ENCODE measurements at places on chromosomes 16 and 17.

DNA sequence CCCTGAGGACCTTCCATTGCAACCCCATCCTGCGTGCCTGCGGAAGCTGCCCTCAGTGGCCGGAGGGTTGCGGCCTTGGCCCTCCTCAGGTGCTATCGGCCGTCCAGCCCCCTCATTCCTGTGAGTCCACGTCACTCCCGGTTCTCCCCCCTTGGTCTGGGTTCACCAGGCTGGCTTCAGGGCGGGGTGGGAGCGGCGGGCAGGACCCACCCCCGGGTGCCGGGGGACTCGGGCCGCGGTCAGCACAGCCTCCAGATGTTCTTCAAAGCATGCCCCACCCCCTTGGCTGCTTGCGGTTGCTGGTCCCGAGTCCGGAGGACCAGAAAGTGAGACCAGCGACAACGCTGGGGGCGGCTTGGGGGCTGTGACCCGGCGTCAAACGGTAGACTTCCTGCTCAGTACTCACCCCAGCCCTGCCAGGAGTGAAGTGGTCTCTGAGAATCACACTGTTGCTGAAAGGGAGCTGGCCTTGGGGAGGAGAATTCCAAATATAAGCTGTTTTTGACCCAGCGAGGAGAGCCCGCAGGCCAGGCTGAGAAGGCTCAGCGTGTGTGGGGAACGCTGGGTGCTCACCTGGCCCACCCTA is 4.5 kb downstream of the ZNF469 start:
- H3K36me3 ChIP-seq = no peaks in the 10 kb centered on the region
- H3K4me3 ChIP-seq = no peak overlapping the region
- no peaks in the 10 kb centered on the region for H3K4me1 ChIP-seq
- H3K27me3 ChIP-seq = peaks cover 21% of the 10 kb centered on the region

GRCh38 chr16:65083164-65083857 is 38.6 kb downstream of the CDH11 start:
- H3K4me1 ChIP-seq = no peaks in the 10 kb centered on the region
- H3K4me3 ChIP-seq = no peak overlapping the region
- DNase-seq = no peak

GRCh38 chr17:43434902-43435319 is 36.1 kb downstream of the ARL4D start:
- no peaks in the 10 kb centered on the region for H3K27me3 ChIP-seq
- peaks cover 18% of the 10 kb centered on the region for H3K4me1 ChIP-seq
- DNase-seq = no peak
- H3K36me3 ChIP-seq = no peaks in the 10 kb centered on the region

GRCh38 chr16:29702269-29702668 is 23.3 kb downstream of the QPRT start:
- no peaks in the 10 kb centered on the region for H3K4me1 ChIP-seq
- H3K4me3 ChIP-seq = no peak overlapping the region
- no peaks in the 10 kb centered on the region for H3K27me3 ChIP-seq
- DNase-seq = no peak
- no peak overlapping the region for H3K27ac ChIP-seq

DNA sequence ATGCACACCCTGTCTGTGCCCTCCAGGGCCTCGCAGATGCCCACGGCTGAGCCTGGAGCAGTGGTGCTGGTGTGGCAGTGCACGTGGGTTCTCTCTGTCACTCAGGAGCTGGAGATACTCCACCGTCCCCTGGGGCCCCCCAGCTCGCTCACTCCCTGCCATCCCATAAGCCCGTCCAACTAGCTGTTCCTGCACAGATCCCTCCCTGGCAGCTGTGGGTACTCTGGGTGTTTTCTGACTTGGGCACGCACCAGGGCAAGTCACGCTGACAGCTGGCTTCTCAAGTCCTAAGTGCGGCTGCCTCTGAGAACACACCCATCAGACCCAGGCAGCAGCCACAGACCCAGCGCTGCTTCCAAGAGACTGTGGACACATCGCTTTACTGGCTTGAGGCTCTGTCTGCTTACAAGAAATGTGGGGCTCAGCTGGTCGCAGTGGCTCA is 25.4 kb upstream of the ITGB4 start:
- peaks cover 77% of the 10 kb centered on the region for H3K4me1 ChIP-seq
- H3K27ac ChIP-seq = peak overlapping the region; percentile 100
- DNase-seq = no peak
- no peak overlapping the region for H3K4me3 ChIP-seq
- peaks cover 65% of the 10 kb centered on the region for H3K36me3 ChIP-seq
- H3K27me3 ChIP-seq = no peaks in the 10 kb centered on the region

DNA sequence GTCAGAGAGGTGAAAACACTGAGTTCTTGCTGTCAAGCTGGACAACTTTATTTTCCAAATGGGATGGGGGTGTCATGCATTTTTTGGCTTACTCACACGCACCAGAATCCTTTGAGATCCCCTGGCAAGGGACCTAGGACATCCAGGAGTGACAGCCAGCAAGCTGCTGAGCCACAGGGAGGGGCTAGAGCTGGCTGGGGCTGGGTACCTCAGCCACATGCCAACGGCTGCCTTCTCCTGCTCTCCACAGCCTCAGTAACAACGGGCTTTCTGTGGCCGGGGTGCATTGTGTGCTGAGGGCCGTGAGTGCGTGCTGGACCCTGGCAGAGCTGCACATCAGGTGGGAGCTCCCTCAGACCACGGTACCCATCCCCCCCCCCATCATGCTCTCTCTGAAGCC is 47.6 kb downstream of the NLRC5 start:
- no peak for DNase-seq
- H3K27me3 ChIP-seq = no peaks in the 10 kb centered on the region
- no peaks in the 10 kb centered on the region for H3K36me3 ChIP-seq
- H3K4me1 ChIP-seq = peaks cover 6% of the 10 kb centered on the region

GRCh38 chr17:5705081-5705875 is 121.0 kb upstream of the NLRP1 start:
- no peak overlapping the region for H3K4me3 ChIP-seq
- H3K27ac ChIP-seq = no peak overlapping the region
- no peak for DNase-seq
- no peaks in the 10 kb centered on the region for H3K36me3 ChIP-seq
- no peaks in the 10 kb centered on the region for H3K4me1 ChIP-seq

- H3K27me3 ChIP-seq = no peaks in the 10 kb centered on the region
- no peak for DNase-seq
- peaks cover 7% of the 10 kb centered on the region for H3K36me3 ChIP-seq
- H3K4me3 ChIP-seq = no peak overlapping the region
Measured at GRCh38 chr17:42200706-42201457, 6.6 kb upstream of the GHDC start.

- H3K27ac ChIP-seq = peak overlapping the region; percentile 52
- peaks cover 40% of the 10 kb centered on the region for H3K36me3 ChIP-seq
- no peak for DNase-seq
- peak overlapping the region; percentile 81 for H3K4me3 ChIP-seq
- H3K4me1 ChIP-seq = peaks cover 41% of the 10 kb centered on the region
Measured at GRCh38 chr16:22372882-22373661, 1.3 kb downstream of the CDR2 start.

- H3K4me3 ChIP-seq = no peak overlapping the region
- no peaks in the 10 kb centered on the region for H3K27me3 ChIP-seq
- H3K36me3 ChIP-seq = no peaks in the 10 kb centered on the region
- H3K27ac ChIP-seq = no peak overlapping the region
Measured at GRCh38 chr17:52237151-52237550, 78.6 kb upstream of the CA10 start.

GRCh38 chr16:8631373-8631772 is 9.9 kb downstream of the METTL22 start:
- H3K4me3 ChIP-seq = no peak overlapping the region
- DNase-seq = no peak
- no peak overlapping the region for H3K27ac ChIP-seq
- no peaks in the 10 kb centered on the region for H3K27me3 ChIP-seq
- H3K36me3 ChIP-seq = peaks cover 90% of the 10 kb centered on the region
